Hematopoietic multipotent progenitor cell treated with erythropoietin and hydrocortisone succinate and interleukin-3 and kit ligand, for 4 days (in vitro differentiated cells): ENCODE measurements at places on chromosomes 6 and 20.

GRCh38 chr6:10759884-10760329, 12.3 kb downstream of the TMEM14B start:
- DNase-seq: no peak

- DNase-seq: no peak
Measured at GRCh38 chr6:157128235-157128775, 195.0 kb downstream of the TMEM242 start.

GRCh38 chr6:36219081-36219480, 22.5 kb downstream of the BRPF3 start:
- DNase-seq: no peak

DNA sequence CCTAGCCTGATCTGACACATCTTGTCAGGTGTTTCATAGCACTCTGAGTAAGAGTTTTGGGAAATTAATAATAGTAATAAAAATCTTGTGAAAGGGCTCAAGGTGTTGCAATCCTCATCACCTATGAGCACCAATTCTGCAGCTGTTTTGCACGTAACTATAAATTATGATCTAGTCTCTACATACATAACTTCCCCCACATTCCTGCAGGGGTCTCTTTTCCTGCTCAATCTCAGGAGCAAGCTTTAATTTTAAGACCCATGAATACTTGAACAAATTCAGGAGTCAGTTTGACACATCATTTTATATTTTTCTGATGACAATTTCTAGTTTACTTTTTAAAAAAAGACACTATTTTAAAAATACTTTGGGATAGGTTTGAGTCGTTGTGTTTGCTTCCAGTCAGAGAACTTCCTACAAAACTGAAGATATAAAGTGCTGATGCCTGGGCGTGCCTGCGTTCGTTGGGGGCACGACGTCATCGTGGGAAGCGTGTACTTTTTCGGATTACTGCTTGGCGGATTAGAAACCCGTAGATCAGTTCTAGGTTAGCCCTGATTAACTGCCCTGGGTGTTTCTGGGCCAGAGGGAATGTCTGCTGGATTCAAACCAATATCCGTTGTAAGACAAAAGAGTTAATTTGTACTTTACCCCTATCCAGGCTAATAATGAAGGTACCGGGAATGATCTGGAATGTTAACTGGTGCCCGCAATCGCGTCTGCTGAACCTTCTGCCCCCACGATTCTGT, 1.0 kb upstream of the E2F3 start:
- DNase-seq: peak; percentile 82

DNA sequence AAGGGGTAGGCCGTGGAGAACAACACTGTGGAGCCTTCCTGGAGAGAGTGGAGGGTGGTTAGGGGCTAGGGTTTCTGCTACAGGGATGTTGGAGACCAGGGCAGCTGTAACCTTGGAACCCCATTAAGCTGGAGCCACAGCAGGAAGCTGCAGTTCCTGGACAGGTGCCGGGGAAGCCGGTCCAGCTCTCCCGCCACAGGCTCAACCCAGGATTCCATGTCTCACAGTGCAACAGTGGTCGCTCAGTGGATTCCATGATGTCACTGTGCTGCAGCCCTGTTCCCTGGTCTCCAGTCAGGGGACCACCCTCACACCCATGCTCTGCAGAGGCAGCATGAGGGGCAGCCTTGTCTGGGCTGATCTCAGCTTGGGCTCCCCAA, 264.6 kb upstream of the CDYL start:
- no peak for DNase-seq

DNA sequence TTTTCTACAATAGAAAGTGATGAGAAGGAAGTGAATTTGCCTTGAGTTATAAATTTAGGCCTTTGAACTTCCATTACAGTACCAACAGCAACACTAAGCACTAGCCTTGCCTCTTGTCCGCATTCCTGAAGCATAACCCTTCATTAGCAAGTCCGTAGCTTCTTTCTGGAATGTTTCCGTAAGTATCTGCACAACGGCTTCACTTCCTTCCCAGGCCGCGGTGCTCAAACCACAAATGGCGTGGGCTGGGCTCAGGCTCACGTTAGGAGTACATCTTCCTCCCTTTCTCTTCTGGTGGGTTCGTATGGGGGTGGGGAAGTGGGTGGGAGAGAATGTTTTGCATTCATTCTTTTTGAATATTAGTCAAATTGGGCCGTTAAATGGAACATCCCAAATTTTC, 193.8 kb upstream of the SNX9 start:
- peak; percentile 58 for DNase-seq

DNA sequence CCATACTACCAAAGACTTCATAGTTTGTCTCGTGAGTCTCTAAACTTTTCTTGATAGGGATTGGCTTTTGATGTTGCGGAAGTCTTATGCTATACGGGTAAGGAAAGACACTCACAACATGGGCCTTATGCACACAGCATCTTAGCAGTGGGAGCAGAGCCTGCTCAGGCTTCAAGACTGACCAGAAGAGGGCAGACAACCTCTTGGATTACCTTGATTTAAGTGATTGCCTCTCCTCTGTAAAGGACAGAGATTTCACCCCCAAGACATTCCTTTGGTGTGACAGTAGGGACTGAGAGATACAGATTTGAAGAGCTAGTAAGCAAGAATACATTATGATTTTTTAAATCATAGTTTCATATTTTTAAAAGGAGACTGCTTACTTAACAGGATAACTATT, 71.0 kb upstream of the SAMD3 start:
- peak; percentile 60 for DNase-seq

DNA sequence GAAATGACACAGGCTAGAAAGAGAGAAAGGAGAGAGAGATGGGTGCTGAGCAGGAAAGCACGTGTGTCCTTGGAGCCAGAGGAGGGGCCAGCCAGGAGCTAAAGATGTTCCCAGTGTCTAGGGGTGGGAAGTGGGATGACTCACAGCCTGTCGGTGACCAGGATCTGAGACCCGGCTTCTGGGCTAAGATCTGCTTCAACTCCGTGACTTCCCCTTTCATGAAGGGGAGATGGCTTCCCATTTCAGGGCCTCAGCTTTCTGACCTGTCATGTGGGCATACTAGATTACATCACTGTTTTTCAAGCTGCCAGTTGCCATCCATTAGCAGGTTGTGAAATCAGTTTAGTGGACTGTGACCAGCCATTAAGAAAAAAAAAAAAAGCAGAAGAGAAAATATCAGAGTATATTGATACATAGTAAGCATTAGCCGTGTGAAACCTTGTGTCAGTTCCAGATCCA, 5.4 kb downstream of the TGM3 start:
- DNase-seq: peak; percentile 86

- peak; percentile 47 for DNase-seq
Measured at GRCh38 chr20:36493051-36493800, 48.1 kb upstream of the MYL9 start.

GRCh38 chr6:321536-322258, 29.4 kb downstream of the DUSP22 start:
- no peak for DNase-seq

- DNase-seq: peak; percentile 75
Measured at GRCh38 chr6:137967689-137968454, 100.8 kb downstream of the TNFAIP3 start.

DNA sequence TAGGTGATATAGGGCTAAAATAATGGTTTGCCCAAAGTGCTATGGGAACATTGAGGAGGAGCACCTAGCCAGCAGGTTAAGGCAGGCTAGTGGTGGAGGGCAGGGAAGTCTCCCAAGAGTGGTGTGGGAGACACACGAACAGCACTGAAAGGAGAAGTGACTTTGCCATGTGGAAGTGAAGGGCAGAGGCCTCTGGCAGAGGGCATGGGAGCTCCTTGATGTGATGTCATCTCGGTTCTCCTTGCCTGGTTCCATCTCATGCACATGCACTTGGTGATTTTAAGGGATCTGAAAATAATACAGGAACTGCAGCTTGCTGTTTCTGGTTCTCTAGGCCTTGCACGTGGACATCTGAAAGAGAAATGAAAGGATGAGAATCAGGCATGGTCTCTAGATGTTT, 4.7 kb upstream of the MAP3K4 start:
- no peak for DNase-seq

- DNase-seq: no peak
Measured at GRCh38 chr6:134106702-134107101, 54.3 kb upstream of the SLC2A12 start.

GRCh38 chr6:126182650-126183311, 157.1 kb upstream of the CENPW start:
- peak; percentile 15 for DNase-seq

DNA sequence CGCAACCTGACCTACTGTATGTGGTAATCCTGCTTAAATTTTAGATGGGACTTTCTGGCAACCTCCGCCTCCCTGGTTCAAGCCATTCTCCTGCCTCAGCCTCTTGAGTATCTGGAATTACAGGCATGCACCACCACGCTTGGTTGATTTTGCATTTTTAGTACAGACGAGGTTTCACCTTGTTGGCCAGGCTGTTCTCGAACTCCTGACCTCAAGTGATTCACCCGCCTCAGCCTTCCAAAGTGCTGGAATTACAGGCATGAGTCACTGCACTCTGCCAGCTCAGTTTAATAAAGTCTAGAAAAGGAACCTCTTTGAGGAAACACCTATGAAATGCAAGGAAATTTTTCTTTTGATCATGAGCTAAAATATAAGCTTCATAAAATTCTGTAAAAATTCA, 9.0 kb upstream of the PLCB4 start:
- no peak for DNase-seq

DNA sequence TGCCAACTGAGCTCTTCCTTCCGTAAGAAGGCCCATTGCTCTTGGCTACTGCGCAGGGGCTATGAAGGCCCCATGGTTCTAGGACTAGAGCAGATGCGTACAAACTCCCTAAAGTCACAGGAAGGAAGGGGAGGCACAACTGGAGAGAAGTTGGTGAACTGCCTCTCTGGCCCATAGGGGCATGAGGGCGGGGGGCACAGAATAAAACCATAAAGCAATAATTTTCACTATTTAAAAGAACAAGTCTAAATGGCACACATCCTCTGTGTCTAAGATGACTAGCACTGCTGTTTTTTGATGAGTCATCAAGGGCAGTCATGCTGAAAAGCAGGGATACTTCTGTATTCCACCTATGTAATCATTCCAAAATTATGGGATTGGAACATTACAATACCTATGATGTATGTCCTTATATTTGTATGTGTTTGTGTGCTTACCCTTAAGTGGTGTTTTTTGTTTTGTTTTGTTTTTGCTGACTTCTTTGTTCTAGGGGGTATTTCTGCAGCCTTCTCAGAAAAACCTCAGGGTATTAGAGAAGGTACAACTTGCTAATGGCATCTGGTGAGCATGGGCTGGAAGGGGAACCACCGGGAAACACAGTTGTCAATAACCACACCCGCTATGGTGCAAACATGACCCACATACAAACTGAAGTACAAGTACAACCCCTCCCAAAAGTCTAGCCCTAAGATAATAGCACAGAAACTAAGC, 36.9 kb downstream of the B4GALT5 start:
- peak; percentile 86 for DNase-seq

DNA sequence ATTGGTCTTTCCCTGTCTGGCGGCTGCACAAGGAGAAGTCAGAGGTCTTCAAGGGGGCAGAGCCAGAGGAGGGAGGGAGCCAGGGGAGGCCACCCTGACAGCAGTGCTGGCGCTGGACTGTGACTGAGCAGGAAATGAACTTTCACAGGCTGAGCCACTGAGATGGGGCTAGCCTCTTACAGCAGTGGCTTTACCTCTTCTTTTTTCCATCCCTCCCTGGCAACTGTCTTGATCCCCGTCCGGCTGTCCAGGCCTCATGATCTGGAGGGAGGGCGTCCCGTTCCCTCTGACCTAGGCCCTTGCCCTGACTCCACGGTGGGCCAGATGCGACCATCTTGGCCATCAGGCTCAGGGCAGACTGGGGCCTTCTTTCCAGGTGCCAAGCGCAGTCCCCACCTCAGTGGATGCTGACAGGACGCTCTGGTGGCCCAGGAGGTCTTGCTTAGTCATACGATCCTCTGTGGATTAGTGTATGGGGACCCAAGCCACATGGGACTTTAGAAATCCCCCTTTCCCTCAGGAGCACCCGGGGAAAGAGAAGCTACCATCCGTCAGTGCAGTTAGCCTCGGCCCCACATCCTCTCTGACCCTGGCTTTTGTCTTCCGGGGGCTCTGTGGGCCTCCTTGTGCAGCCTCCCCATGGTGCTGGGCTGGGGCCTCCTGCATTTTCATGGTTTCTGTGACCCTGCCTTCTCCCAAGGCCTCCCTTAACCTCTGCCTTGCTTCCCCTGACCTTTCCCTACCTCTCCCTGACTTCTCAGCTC, 57.4 kb upstream of the CCDC167 start:
- no peak for DNase-seq

DNA sequence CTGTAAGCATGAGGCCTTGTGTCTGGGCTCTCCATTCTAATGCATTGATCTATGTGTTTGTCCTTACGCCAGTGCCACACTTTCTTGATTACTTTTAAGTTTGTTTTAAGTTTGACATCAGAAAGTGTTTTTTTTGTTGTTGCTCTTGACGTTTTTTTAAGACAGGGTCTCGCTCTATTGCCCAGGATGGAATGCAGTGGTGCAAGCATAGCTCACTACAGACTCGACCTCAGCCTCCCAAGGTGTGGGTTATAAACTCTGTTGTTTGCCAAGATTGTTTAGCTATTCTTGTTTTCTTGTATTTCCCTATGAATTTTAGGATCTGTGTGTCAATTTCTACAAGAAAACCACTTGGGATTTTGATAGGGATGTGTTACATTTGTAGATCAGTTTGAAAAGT, 5.6 kb downstream of the MCUR1 start:
- DNase-seq: no peak

DNA sequence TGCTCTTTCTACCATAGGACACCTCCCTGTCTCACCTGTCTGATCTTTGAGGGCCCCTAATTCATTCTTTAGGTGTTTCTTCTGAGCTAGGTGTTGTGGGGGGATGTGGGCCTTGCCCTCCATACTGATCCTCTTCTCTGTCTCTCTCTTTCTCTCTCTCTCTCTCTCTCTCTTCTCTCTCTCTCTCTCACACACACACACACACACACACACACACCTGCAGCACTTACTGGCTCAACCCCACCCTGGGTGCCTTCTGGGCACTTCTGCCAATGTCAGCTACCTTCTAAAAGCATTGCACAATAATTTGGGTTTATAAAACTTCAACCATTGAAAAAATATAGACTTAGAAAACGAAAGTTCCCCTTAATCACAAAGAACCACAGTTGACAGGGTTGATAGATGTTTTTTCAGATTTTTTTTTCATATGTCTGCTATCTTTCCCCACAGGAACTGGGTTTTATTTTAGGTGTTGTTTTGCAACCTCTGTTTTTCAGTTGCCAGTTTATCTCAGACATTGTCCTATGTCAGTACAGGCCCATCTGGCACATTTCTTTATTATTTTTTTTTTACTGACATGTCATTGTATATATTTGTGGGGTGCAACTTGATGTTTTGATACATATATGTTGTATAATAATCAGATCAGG, 28.1 kb downstream of the PKIG start:
- DNase-seq: peak; percentile 87

DNA sequence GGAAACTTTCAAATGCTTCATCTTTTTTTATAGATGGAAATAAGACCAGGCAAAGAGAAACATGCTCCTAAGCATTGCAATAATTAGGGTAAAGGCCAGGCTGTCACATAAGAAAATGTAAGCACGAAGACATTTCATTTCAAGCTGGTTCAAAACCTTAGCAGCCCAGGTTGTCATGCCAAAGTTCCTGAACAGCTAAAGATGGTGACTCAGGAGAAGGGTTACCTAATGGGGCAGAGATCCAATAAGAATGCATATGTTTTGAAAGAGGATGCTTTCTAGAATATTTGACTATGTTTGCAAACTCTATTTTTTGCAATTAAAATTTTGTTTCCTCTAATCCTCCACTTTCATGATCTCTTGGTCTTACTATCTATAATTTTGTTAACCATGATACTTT, 65.6 kb upstream of the PHACTR2 start:
- DNase-seq: no peak

- no peak for DNase-seq
Measured at GRCh38 chr6:105759946-105760345, 326.2 kb upstream of the PRDM1 start.

GRCh38 chr6:32562940-32563339, 26.7 kb downstream of the HLA-DRB1 start:
- no peak for DNase-seq
